ENCODE measurements at places on chromosomes 7 and 10. TPM values are rescaled to one million over a fixed set of nuclear protein-coding genes. Genes with fewer than 3 reads are reported as not detected.

DNA sequence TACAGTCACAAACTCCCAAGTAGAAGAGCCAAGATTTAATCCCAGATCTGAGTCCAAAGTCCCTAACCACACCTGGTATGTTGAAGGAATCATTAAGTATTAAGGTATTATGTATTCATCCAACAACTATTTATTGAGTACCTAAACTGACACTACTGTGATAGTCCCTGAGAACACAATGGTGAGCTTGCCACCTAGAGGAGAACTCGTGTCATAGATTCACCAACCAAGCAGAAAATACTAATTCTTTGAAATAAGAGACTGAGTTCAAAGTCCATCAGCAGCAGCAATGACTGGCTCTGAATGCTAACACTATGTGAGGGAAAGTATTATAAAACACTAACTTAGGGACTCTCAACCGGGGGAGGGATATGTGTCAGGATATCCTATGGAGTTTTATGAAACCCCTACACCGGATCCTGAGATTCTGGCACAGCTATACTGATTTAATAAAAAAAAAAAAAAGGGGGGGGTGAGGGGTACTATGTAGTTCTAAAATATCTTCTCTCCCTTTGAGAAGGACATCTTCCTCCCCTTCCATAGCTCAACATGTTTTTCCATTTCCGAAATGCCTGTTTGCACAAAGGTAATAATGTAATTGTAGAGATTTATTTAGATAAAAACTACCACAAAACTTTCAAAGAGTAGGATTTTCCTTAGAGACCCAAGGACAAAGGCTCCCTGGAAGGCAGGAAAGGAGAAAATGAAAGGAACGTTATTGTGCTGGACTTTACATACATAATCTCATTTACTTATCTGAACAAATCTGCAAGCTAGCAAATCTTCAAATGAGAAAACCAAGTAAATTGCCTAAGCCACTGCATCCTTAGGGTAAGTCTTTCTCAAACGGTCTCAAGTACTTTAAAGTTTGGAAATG is 1.6 kb downstream of the NCOA4 start:
- DNase-seq: no peak

DNA sequence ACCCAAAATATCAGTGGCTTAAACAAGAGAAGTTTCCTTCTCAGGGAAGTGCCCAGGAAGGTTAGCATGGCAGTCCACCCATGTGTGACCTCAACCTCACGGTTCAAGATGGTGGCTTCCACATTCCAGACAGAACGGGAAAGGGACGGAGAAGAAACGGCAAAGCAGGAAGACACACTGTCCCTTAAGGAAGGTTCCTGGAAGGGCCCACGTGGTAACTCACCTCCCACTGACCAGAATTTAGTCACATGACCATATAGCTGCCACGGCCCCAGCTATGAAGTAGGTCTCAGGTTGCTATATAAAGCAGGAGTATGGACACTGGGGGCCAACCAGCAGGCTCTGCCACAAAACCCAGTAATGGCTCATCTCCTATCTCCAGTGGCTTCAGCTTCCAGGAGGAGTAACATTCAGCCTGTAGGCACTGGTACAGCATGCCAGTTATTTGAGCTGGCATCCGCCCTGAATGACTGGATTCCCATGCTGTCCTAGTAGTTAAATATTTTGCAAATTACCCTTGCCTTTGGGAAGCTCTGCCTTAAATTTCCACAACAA is 278.5 kb upstream of the KLF14 start:
- no peak for DNase-seq

- DNase-seq: no peak
These were observed 32.4 kb downstream of the CRHR2 start for GRCh38 chr7:30649717-30650420.

DNA sequence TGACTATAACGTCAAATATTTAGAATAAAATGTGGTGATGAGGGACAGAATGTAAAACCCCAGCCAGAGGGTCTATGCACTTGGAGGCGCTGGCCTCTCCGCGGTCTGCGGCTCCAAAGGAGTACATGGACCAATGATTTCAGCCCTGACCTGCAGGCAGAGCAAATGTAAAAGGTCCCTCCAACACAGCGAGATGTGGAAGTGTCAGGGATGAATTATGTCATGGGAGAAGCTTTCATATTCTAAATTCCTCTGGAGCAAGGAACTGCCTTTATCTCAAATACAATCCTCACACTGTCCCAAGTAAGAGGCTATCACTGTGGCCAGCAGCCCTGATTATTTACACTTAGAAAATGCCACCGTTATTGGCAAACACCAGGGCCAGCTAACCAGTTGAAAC is 139.4 kb downstream of the GFRA1 start:
- DNase-seq: no peak

- no peak for DNase-seq
These were observed 45.7 kb downstream of the ATXN7L1 start for GRCh38 chr7:105830405-105831301.

DNA sequence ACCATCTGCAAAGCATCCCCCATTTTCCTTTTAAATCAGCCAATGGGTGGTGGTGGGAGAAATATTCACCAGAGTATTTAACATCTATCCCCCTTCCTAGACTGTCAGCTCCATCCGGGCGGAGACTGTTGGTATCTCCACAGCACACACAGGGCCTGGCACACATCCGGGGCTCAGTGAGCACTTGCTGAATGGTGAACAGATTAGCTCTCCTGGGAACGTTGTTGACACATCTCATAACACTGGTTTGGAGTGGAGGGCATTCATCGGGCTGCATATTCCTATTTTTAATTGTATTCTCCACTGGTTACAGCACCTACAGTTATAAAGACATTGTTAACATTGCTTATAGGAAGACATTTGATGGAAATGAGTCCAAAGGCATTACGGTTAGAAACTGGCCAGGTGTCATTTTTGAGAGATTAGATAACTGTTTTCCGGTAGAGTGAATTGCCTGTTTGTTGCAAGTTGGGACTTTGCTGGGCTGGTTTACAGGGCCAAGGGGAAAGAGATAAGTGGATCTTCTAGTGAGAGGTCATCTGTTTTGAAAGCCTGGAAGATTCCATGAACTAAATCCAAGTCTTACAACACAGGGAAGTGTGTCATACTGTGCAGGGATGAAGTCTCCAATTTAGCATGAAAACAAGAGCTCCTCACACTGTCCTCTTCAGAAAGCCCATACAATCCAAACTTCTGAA is 101.8 kb downstream of the EGFR start:
- DNase-seq: no peak

- no peak for DNase-seq
These were observed 106.6 kb upstream of the YAE1 start for GRCh38 chr7:39459636-39460035.

DNA sequence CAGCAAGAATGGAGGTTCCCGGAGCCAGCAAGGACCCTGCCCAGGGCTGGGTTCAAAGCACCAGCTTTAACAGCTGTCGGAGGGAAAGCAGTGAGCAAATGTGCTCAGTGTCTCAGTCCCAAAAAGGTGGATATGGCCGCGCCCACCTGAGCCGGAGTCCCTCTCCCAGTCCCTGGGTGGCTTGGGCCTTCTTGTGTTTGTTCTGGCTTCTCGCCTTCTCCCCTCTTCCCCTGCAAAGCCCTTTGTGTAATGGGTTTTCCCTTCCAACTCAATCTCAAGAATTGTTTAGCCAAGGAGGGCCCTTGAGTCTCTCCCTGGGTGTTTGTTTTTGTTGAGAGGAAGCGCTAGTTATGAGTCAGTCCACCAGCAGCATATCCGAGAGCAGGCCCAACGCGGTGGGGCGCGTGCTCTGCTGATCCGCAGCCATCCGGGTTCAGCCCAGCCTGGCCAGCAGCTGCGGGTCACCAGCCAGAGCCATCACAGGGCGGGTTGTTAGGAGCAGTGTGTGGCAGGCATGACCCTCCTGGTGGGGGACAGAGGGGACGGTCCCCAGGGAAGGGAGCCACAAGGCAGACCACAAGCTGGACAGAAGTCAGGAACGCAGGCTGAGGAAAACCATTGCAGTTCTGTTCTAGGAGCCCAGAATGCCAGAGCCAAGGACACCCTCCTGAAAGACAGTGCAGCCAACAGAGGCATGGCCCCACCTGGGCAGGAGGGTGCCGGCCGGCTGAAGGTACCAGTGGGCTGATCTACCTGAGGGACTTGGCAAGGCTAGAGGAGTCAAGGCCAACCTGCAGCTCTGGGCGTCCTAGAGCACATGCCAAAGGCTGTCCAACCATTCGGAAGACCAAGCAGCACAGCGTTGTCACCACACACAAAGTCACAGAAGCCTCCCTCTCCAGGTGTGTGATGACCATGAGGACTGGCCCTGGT is 21.3 kb downstream of the CALML3 start:
- no peak for DNase-seq

DNA sequence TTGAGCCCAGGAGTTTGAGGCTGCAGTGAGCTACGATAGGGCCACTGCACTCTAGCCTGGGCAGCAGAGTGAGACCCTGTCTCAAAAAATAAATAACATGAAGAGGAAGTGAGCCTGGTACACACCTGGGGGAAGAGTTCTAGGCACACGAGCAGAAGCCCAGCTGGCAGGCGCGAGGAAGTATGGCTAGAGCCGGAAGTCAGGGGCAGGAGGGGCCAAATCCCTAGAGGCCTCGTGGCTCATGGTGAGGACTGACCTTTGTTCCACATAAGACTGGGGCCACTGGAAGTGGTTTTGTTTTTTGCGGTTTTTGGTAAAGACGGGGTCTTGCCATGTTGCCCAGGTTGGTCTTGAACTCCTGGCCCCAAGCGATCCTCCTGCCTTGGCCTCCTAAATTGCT is 117.6 kb downstream of the HIP1 start:
- DNase-seq: no peak

- DNase-seq: no peak
These were observed 120.0 kb downstream of the ADAM12 start for GRCh38 chr10:126268013-126268920.

DNA sequence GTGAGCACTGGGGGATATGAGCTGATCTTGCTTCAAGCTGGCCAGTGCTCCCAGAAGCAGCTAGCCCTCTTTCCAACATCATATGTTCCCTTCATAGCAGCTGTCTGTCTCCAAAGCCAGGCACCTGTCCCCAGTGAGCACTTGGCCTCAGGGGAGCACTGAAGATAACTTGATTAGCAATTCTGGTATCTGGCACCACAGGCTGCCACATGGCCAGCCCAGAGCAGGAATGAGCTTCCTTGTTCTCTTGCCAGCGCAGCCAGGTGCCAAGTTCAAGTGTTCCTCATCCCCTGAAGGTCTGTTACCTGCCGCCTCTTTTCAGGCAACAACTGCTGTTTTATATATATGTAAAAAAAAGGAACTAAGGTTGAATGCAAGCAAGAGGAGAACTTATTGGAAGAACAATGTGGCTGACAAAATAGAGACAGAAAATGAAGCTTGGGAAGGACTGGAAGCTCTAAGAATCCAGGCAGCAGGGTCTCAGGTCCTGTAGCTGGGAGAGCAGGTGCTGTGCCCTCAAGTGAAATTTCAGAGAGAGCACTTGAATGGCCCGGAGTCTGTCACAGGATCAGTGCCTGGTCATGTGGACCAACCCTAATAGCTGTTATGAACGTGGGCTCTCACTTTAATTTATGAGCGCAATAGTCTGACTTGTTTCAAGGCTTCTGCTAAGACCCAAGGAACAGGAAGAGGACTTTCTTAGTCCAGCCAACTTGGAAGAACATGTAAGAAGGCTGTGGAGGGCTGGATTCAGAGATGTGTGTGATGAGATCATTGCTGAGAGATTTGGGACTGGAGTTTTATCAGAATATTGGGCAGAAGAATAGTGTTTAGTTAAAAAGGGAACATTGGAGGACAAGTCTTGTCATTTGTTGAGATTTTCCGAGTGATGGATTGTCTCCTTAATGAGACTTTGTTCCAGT is 267.2 kb downstream of the GLRX3 start:
- peak; percentile 19 for DNase-seq

- DNase-seq: no peak
These were observed 267.9 kb upstream of the TCERG1L start for GRCh38 chr10:131579251-131580071.

- peak; percentile 55 for DNase-seq
These were observed 115.6 kb downstream of the TSPAN12 start for GRCh38 chr7:120742372-120742771.

GRCh38 chr7:156620291-156620675 is 20.3 kb upstream of the RNF32 start:
- no peak for DNase-seq

GRCh38 chr10:64762861-64763260 is 1241.7 kb downstream of the REEP3 start:
- DNase-seq: no peak

CYP2C9 gene
- not detected for total RNA-seq

BLNK gene
- total RNA-seq: not detected

WNT8B gene
- not detected for total RNA-seq

SLC13A1 gene
- not detected for total RNA-seq

RELN gene
- total RNA-seq: 5.7 TPM

CALCR gene
- total RNA-seq: not detected

ACBD7 gene
- total RNA-seq: 1.5 TPM

DGKB gene
- total RNA-seq: 57.8 TPM

ERVW-1 gene
- total RNA-seq: not detected

EVX1 gene
- total RNA-seq: 7.1 TPM

ZNF316 gene
- total RNA-seq: 51.1 TPM

STK17A gene
- 26.8 TPM for total RNA-seq

All from glutamatergic neuron (in vitro differentiated cells).